Stimulated activated CD4-positive, alpha-beta T cell treated with anti-CD3 and anti-CD28 coated beads, Interleukin-1b, Interleukin-23, amount 100 ng/mL, for 4 hours (primary cell): ENCODE measurements at places on chromosomes 12 and 14.

- DNase-seq: no peak
These were observed 4.4 kb downstream of the REM2 start for GRCh38 chr14:22887260-22887989.

GRCh38 chr12:87952850-87953249 is 76.4 kb downstream of the C12orf50 start:
- no peak for DNase-seq

GRCh38 chr12:64918801-64919200 is 94.4 kb downstream of the TBC1D30 start:
- no peak for DNase-seq

DNA sequence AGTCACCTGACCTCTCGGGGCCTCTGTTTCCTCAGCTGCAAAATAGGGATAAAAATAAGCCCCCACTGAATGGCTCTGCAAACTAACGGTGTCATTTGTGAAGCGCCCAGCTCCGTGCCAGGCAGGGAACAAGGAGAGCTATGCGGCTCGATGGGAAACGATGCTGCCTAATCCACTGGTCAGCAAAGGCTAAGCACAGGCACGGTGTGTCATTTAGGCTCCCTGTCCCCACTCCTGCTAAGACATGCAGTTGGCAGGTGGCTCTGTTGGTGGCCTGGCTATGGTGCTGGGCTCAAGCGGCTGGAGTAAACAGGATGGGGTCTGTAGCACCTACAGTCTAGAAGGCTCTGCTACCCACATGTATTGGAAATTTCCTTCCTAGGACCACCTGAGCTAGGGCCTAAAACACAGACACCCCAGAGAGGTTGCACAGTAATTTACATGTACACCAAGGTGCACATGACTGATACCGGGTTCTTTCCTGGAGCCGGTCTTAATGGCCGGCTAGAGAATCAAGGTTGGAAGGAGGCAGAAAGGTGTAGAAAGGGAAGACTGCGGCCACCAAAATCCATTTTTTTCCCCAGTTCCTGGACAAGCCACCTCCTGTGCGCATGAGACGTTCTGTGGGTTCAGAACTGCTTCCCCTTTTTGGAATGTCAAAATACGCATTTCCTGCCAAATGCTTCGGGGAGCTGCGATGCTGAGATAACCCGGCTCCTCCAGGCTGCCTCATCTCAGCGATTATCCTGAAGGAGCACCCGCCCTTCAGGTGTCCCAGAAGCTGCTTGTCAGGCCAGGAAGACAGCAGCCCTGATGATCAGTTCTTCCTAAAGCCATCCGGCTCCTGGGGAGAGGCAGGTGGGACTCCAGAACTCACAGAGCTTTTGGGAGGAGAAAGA is 1.0 kb downstream of the CACNA2D4 start:
- DNase-seq: no peak
